ENCODE measurements at places on chromosomes 2 and 18.

GRCh38 chr2:86413296-86414094, 27.7 kb upstream of the KDM3A start:
- no peak for DNase-seq

DNA sequence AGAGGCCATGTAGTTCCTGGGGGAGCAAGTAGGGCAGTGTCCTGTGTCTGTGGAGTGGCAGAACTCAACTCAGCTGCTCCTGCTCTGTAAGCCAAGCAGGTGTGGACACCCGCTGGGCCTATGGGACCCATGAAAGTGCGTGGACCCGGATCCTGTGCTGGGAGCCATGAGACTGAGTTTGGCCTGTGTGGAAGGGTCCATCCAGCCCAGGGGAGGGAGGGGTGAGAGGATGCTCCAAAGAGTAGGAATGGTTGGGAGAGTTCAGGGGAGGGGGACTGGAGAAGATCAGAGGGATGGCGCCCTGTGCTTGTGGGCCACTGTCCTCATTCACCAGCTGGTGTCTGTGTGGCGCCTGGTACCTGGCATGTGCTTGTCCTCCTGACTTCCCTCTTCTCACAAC, 226.4 kb upstream of the HS6ST1 start:
- DNase-seq = no peak

- no peak for DNase-seq
Observed at GRCh38 chr2:101751875-101752619, 54.5 kb downstream of the MAP4K4 start.

DNA sequence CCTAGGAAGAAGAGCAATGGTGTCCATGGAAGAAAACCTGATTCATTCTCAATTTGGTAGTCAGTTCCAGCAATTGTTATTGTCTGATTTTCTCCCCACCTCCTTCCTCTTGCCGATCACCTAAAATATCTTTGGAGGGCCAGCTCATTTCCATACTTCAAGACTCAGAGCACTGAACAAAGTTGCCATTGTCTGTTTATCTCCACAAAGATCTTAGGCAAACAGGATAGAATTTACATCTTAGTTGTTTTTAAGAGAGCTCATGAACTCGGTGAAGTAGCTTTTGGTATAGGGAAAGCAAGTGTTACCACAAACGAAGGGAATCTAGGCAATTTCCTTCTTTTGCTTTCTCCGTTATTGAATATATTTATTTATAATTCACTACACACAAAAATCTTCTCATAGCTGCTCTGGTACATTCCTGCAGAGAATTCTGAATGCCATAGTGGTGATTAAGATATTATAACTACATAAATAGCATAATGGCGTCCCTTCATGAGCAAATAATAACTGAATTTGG, 41.5 kb upstream of the CHST9 start:
- DNase-seq = no peak

- DNase-seq = no peak
Observed at GRCh38 chr2:224310943-224311625, 90.8 kb downstream of the FAM124B start.

GRCh38 chr2:3643371-3644245, 14.4 kb upstream of the ALLC start:
- no peak for DNase-seq

DNA sequence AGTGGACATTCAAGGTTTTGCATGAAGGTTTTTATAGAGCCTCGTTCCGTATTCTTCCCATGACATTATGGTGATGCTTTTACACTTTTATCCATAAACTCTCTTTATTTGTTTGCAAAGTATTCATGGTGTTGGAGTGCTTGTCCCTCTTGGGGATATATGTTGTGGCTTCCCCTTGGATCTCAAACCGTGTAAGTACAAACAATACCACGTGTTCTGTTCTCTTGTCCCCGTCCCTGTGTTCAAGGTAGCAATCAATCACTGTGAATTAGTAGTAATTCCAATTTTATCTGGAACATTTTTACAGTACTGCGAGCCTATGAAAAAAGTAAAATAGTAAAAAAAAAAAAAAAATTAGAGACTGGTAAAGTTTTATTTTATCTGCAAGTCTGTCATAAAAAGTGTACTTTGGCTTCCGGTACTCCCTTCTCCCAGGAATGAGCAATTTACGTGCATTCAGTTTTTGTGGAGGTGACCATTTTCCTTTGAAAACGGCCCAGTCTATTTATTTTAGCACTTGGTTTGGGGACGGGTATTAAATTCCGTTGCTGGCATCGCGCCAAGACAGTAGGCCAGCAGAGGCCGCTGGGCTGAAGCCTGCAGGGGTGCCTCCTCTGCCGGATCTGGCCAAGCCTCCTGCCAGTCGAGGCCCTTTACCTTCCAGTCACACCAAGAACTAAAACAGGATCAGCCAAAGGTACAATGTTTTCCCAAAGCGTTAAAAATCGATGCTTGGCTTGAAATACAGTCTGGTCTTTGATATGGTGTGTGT, 175.7 kb downstream of the SOCS6 start:
- DNase-seq = peak; percentile 49

DNA sequence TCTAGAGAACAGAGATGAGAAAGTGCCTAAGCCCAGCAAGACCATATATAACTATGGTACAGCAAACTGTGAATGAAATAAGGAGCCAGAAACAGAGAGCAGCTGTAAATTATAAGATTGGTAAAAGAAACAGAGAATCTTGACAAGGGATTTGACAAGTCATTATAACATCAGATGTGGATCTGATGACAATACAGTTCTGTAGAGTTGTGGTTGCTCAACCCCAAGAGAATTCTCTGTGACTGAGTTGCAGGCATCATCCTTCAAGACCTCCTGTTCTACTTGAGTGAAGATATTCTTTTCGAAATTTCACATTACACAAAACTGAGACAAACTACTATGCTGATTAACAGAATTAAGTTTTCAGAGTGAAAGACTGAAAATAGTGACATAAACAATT, 343.1 kb upstream of the SLC39A10 start:
- no peak for DNase-seq

DNA sequence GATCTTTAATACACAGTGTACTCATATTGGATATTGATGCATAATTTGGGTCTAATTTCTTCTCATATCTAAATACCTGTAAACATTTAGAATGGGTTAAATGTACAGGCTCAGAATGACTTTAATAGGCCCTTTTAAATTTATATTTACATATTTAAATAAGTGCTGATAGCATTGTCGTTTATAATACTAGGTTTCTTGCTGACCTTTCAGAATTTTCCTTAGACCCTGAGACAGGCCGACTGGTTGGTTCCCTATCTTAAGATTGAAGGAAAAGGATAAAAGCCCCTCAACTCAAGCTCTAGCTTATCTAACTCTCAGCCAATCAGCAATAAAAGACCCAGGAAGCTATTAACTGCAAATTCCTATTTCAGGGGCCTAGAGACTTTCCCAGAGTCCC, 67.8 kb upstream of the HNMT start:
- no peak for DNase-seq

- DNase-seq = no peak
Observed at GRCh38 chr2:23378496-23378895, 6.5 kb upstream of the KLHL29 start.

DNA sequence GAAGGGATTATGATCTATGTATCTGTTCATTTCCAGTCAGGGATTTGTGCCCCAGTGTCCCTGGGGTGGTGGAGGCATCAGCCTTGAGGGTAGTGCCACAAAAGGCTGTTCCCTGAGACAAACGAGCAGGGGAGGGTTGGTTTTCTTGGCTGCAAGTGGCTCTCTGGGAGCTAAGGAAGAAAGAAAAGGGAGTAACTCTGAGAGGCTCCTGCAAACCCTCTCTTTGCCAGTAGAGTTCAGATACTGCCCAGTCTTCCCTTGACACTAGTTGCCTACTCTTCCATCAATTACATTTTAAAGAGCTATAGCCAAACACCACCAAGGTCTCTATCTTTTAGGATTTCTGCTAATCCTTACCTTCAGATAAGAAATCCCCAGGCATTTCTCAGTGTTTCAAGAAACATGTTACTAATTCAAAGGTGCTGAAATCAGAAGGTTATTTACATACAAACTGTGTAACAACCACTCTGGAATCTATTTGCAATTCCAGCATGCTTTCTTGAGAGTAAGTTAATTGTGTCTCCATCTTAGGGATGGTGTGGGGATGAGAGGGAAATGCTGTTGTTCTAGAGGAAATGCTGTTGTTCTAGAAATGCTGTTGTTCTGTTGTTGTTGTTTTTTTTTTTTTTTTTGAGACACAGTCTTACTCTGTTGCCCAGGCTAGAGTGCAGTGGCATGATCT, 18.7 kb upstream of the KCTD1 start:
- DNase-seq = no peak

DNA sequence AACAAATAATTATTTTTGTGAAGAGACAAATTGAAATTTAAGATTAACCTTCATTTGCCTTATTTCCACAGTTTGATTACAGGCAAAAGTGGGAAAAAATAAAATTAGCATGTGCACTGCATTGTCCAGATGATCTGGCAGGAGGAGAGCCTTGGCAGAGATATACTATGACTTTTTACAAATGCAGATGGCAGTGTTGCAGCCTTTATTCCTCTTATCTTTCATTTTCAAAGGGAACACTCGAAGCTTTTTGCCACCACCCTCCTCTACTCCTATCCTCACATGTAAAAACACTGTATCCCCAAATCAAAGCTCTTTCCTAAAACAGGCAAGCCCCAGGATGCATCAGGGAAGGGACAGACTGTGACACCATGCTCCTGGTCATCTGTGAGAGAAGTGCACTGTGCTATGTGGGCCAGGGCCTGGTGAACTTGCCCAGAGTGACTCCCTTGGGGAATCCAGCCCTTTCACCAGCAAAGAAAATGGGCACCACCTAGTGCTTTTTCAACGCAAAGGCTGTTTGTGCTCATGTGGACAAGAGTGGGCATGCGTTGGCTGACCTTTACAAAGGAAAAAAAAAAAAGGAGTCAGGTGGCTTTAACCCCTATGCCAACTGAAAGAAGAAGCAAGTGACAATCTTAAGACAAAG, 74.7 kb upstream of the ETAA1 start:
- DNase-seq = no peak

- no peak for DNase-seq
Observed at GRCh38 chr18:6917072-6917471, 187.6 kb downstream of the ARHGAP28 start.

- no peak for DNase-seq
Observed at GRCh38 chr18:47118981-47119380, 31.3 kb downstream of the HDHD2 start.

DNA sequence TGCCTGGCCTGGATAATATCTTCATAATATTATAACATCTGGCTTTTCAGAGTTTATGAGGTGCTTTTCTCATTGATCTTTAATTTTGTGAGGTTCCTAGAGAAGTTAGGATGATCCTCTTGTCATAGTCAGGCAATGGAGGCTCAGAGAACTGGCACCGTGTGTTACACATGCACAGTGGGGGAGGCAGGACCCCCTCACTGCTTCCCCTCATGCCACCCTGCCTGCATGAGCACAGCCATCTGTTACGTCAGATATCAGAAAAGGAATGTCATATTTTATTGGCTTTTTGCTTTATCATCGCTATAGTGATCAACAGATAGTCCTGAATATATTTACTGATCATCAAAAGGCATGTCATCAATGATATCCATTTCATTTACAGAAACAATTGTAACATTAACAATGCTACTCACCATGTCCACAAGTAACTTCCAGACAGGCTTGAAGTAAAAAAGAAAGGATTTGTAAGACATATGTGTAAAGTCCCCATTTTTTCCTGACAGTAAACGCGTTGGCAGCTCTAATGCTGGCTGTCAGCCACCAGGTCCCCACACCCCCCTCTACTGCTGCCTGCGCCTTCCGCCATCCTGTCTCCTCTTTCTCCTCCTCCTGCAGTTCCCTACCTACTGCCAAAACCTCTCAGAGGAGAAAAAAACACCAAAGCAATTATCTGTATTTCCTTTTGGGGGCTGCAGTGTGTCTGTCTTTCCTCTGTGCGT, 18.8 kb downstream of the ENOSF1 start:
- no peak for DNase-seq

- DNase-seq = no peak
Observed at GRCh38 chr2:198597648-198598047, 793.3 kb downstream of the PLCL1 start.

GRCh38 chr18:44636241-44636640, 44.4 kb upstream of the SETBP1 start:
- no peak for DNase-seq

- DNase-seq = no peak
Observed at GRCh38 chr2:148646231-148646559, 1.6 kb downstream of the EPC2 start.

- DNase-seq = no peak
Observed at GRCh38 chr2:241193271-241193670, 4.8 kb downstream of the ANO7 start.

DNA sequence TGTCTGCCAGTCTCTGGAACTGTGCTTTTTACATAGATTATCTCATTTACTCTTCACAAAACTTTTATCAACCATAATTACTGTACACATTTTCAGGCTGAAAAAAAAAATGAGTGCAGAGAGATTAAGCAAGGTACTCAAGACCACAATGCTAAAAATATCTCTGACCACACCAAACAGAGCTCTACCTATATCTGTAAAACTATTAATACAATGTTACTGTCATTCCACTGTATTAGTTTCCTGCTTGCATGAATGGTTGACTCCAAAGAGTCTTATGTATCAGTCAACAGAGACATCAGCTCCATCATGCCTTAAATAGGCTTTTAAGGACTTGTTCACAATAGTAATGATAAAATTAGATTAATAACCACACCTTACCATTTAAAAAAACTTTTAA, 134.7 kb upstream of the CCDC150 start:
- no peak for DNase-seq

GRCh38 chr2:39422700-39423099, 14.4 kb downstream of the MAP4K3 start:
- DNase-seq = no peak

DNA sequence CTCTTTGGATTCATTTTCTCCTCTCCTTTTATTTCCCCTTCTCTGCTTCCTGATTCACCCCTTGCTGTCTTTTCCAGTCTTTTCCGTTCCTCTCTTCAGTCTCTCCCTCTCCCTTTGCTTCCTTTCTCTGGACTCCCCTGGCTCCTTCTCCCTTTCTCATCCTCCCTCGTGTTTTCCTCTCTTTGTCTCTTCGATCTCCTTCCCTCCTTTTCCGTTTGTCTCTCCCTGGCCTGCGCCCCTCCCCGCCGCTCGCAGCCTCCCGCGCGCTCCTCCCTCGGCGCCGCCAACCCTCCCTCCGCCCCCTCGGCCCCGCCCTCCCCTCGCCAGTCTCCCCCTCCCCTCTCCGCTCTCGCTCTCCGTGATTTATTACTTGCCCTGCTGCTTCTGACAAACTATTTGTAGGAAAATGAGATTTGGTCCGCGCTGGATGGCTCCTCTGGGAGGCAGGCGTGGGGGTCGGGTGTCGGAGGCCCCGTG, 46.0 kb upstream of the PAX8 start:
- DNase-seq = peak; percentile 38

- DNase-seq = no peak
Observed at GRCh38 chr2:219733746-219734145, 106.3 kb downstream of the SLC4A3 start.

- DNase-seq = no peak
Observed at GRCh38 chr2:44598330-44599119, 236.8 kb downstream of the CAMKMT start.

DNA sequence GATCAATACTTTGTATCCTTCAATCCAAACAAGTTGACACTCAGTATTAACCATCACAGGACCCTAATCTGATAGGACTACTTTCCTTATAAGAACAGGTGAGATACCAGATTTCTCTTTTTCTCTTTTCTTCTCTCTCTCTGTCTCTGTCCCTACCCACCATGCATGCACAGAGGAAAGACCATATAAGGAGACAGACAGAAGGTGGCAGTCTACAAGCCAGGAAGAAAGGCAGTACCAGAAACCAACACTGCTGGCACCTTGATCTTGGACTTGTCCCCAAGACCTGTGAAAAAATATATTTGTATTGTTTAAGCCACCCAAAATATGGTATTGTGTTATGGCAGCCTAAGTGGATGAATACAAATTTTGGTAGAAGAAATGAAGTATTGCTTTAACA, 156.2 kb upstream of the KCNH7 start:
- no peak for DNase-seq

Measured in activated CD8-positive, alpha-beta T cell treated with anti-CD3 and anti-CD28 coated beads for 36 hours (primary cell).